ENCODE measurements at places on chromosomes 12 and 14.
A peak's percentile ranks its signal among the peaks of the same experiment; 100 is the strongest.

GRCh38 chr14:54440037-54440436 is 1.1 kb downstream of the CNIH1 start:
- DNase-seq, result no peak

DNA sequence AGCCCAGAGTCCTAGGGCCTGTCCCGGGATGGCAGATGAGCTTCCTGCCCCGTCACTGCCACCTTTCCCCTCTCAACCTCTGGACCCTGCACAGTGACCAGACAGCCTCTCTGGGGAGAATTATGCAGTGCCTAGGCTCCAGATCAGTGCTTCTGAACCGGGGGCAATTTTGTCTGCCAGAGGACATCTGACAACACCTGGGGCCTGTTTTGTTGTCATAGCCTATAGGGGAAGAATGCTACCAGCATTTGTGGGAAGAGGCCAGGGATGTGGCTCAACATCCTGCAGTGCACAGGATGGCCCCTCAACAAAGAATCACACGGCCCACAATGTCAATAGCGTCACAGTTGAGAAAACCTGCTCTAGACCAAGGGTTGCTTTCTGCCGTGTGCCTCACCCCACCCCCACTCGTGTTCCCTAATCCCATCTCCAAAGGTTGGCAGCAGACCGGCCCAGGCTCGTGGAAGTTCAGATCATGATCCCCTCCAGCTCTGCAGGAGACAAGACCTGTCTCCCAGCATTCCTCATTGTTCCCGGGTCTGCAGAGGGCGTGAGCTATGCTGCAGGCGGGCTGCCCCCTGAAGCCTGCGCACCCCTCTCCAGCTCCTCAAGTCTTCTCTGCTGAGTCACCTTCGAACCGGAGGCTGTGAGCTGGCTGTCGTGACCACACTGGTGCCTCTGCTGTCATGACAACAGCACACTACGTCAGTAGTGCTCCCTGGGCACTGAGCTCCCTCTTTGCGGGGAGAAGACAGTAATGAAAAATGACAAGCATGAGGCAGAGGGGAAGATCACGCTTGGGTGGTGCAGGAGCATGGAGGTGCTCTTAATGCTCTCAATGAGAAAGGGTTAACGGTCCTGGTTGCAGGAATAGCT is 2.0 kb upstream of the GAPDH start:
- peak; percentile 73 for DNase-seq

DNA sequence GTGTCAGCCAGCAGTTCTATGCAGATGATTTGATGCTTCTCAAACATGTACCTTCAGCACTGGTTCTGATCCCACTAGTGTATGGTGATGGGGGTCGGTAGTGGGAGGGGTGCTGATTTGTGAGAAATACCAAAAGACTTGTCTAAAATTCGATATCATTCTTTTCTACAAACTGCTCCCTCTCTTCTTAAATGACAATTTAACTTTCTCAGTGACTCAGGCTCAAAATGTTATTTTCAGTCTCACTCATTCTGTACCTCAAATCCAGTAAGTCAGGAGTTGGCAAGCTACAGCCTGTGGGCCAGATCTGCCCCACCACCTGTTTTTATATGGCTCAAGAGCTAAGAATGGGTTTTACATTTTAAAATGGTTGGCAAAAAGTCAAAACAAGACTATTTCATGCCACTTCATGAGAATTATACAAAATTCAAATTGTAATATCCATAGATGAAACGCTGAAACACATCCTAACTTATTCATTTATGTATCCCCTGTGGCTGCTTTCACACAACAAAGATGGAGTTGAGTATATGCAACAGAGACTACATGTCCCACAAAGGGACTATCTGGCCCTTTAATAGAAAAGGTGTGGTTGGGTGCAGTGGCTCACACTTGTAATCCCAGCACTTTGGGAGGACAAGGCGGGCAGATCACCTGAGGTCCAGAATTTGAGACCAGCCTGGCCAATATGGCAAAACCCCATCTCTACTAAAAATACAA is 6.6 kb upstream of the NOP2 start:
- no peak for DNase-seq

GRCh38 chr12:118900993-118901392 is 80.3 kb upstream of the SRRM4 start:
- DNase-seq, result no peak

DNA sequence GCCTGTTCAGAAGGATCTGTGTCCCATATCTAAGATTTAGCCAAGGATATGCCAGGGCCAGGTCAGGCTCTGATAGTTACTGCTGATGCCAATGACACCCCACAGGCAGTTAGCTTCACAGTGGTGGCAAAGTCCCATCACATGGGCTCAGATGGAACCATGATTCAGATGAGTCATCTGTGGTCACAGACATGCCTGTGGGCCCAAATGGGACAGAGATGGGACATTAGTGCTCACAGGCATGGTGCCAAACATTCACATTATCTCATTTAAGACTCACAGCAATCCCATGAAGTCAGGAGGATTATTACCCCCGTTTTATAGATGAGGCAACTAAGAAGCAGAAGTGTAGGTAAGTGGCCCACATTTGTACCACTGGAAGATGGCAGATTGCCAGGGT is 207.8 kb downstream of the DPF3 start:
- DNase-seq, result no peak

- DNase-seq, result no peak
Measured at GRCh38 chr14:34036319-34036766, 85.5 kb upstream of the EGLN3 start.

DNA sequence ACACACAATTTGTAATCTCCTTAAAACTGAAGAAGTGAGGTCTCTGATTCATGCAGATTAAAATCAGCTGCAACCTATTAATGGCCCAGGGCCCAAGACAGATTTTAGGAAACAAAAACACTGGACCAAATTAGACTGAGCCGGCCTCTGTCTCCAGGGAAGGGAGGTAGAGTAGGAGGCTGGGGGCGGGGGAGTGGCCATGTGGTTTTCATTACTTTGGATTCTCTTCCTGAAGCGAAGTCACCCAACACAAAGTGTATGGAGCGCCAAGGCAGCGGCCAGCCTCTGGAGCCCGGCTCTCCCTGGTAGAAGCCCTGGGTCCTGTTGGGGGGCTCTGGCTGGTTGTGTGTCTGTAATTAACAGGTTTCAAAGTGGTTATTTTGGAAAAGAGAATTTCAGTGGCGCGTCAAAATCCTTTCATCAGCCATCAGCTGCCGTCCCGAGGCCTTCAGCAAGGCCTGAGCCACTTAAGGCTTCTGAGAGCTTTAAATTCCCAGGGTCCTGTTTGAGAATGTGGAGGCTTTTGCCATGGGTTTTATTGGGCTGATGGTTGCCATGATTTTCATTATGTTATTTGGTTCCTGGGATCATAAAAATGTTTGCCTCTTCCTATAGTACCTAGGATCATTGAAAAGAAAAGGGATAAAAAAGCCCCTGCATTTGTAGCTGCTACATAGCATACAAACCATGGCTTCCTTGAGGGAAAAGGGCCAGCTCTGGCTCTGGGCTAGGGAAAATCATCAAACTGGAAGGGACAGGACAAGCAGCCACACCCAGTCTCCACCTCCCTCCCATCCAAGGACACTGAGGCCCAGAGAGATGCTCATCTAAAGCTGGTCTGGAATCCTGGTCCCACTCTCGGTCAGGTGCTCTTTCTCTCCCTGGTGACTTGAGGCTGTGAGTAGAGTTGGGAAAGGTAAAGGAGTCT is 282.4 kb downstream of the ZFP36L1 start:
- DNase-seq, result no peak

DNA sequence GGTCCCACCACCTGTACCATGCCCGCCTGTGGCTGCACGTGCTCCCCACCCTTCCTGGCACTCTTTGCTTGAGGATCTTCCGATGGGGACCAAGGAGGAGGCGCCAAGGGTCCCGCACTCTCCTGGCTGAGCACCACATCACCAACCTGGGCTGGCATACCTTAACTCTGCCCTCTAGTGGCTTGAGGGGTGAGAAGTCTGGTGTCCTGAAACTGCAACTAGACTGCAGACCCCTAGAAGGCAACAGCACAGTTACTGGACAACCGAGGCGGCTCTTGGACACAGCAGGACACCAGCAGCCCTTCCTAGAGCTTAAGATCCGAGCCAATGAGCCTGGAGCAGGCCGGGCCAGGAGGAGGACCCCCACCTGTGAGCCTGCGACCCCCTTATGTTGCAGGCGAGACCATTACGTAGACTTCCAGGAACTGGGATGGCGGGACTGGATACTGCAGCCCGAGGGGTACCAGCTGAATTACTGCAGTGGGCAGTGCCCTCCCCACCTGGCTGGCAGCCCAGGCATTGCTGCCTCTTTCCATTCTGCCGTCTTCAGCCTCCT is 1.1 kb downstream of the INHBE start:
- DNase-seq, result no peak

DNA sequence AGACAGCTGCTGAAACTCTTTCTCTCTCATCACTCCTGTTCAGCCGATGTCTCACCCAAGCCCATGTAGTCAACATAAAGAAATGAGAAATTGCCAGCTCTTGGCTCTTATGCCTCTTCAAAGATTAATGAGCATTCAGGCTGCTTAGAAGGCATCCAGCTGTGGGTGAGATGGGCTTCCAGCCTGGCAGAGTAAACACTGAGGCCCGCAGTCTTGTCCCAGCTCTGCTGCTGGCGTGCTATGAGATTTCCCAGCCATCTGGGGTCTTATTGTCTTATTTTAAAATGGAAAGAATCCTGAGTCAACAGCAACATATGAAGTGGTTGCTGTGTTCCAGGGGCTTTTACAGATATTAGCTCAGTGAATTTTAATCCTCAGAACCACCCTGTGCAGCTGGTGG is 12.6 kb downstream of the RXYLT1 start:
- DNase-seq, result no peak

DNA sequence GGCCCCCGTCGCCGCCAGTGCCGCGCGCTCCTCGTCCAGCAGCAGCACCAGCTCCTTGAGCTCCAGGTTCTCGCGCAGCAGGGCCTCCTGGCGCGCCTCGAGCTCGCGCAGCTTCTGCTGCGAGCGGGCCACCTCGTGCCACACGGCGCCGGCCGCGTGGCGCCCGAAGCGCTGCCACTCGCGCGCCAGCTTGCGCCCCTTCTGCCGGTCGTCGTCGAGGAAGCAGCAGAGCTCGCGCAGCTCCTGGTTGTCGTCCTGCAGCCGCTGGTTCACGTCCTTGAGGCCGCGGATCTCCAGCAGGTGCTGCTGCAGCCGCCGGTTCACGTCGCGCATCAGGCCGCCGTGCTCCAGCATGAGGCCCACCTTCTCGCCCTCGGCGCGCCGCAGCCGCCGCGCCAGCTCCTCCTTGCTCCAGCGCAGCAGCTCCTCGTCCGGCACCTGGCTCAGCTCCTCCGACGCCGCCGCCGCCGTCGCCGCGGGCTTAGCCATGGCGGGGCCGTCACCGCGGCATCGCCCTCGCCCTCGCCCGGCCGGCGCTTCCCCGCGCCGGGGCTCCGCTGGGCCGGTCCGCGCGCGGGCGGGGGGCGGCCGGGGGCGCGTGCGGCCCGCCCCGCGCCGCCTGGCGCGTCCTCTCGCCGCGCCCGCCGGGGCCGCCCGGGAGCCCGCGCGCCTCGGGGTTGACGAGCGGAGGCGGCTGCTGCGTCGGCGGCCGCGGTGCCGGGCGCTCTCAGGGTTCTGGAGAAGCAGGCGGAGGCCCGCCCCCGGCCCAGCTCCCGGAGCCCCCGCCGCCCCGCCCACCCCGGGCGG is at the start of gene CCDC85C:
CCDC85C (minus strand) TSS at position 737 of the 807 bp plus-strand sequence; CDS start at position 489, 248 bp downstream.
- DNase-seq, result peak; percentile 9
